ENCODE measurements at places on chromosomes 6 and 20.

DNA sequence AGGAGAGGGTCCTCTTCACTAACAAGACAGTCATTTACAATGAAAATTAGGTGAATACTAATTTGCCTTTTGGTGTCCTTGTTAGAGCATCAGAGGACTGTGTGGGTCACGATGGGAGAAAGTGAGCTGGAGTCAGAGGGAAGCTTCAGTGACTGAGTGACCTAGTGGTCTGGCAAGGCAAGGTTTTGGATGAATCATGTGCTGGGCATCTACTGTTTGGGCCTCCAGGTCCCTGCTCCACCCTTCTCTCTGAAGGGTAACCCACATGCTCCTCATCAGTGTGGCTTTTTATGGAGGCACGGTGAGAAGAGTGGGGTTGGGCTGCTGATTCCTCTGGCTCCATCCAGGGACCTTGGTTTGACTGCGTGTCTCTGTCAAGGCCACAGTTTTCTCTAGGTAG lies 60.5 kb upstream of the EXOC2 start:
- no peak for DNase-seq

GRCh38 chr6:36641543-36641942 lies 37.0 kb upstream of the CDKN1A start:
- DNase-seq, result no peak

GRCh38 chr20:52905241-52905994 lies 66.7 kb upstream of the TSHZ2 start:
- DNase-seq, result no peak

DNA sequence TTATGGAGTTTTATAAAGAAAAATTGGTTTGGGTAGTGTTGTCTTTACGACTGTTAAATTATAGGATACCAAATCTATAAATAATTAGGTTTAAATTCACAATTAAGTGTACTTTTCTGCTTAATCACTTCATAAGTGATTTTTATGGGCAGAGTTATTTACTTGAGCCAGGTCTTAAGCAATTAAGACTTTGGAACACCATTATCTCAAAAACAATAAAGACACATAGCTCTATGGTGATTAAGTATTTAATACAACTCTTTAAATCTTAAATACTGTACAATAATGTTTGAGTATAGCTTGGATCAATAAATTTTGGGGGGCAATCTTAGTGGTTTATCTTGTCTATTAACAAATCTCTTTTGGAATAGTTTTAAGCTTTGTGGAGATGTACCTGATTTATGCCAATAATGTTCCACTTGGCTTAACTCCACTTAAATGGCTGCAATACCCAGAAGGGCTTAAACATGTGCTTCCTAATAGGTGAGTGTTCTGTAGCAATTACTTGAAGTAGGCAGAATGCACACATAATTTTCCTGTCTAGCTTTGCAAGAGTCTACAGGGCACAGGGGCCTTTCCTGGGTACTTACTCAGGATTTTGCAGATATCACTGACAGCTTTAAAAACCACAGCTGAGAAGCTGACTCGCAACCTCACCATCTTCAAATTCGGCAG lies 7.5 kb downstream of the FERMT1 start:
- DNase-seq, result no peak

DNA sequence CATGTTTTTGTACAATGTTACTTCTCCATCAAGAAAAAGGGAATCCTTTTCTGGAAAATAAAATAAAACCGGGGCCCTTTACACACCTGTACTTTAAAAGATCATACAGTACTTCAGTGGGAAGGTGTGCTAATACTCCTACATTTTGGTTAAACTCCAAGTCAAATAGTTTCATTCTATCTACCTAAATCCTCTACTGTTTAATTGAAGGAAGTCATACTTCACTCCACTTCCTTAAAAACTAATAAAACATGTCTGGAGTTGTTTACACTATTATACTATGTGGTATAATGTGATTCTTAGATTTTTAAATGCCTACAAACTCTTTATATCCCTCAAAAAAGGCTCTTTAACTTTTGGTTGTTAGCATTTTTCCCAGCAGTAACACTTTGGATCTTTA lies 18.6 kb upstream of the HBS1L start:
- no peak for DNase-seq

GRCh38 chr6:139693735-139694134 lies 319.3 kb upstream of the CITED2 start:
- DNase-seq, result no peak

DNA sequence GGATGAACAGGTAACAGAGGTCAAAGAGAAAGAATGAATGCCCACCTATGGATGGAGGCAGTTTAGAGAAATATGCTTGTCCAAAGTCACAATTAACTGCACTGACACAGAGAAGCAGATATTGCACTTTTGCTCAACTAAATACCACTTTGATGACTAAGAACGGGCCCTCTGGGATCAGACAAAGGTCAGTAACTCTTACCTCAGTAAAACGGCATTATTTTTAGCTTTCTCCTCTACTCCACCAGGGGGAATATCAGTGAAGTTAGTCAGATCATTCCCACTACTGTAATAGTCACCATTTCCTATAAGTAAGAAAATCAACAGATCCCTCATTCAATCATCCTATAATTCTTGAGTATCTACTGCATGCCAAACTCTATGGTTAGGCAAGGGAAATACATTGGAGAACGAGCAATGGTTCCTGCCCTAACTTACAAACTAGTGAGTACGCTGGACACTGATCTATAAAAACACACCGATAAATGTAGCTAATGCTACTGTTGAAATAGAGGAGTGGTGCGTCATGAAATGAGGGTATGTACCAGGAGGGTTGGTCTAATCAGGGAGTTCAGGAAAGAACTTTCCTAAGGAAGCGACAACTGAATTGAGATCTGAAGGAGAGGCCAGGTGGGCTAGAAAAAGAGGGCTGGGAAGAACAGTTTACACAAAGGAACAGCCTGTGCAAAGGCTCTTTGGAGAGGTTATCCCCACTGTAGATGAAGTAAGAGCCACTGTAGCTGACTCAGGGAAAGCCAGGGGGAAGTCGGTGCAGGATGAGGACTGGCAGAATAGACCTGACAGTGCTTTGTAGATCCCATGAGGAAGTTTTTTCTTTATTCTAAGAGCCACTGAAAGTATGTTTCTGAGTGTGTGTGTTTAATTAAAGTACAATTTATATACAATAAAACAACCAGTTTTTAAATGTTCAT lies 9.2 kb downstream of the ECI2 start:
- DNase-seq, result no peak

GRCh38 chr6:134752445-134752844 lies 197.5 kb downstream of the ALDH8A1 start:
- no peak for DNase-seq
